ENCODE measurements at places on chromosomes 6 and 20. TPM values are rescaled to one million over a fixed set of nuclear protein-coding genes. Genes with fewer than 3 reads are reported as not detected.

GRCh38 chr6:153302133-153302532 is 171.1 kb upstream of the RGS17 start:
- DNase-seq, result no peak
- no peaks in the 10 kb centered on the region for H3K4me1 ChIP-seq
- H3K36me3 ChIP-seq, result no peaks in the 10 kb centered on the region
- no peaks in the 10 kb centered on the region for H3K27me3 ChIP-seq
- no peak overlapping the region for H3K27ac ChIP-seq

DNA sequence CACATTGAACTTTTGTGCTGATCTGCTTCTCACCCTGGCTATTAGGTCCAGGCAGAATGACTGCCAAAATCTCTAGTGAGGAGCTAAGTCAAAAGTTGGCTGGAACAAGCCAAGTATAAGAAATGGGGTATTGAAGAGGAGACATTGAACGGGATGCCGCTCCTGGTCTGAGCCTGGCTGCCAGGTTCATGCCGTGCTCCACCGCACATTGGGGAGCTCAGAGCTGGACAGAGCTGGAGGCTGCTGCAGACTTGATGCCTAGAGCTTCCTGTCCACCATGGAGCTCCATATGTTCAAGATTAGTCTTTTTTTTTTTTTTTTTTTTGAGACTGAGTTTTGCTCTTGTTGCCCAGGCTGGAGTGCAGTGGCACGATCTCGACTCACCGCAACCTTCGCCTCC is 4.1 kb upstream of the IFT52 start:
- no peaks in the 10 kb centered on the region for H3K36me3 ChIP-seq
- no peak overlapping the region for H3K4me3 ChIP-seq
- no peak for DNase-seq
- no peak overlapping the region for H3K27ac ChIP-seq
- peaks cover 20% of the 10 kb centered on the region for H3K4me1 ChIP-seq
- H3K27me3 ChIP-seq, result no peaks in the 10 kb centered on the region

DNA sequence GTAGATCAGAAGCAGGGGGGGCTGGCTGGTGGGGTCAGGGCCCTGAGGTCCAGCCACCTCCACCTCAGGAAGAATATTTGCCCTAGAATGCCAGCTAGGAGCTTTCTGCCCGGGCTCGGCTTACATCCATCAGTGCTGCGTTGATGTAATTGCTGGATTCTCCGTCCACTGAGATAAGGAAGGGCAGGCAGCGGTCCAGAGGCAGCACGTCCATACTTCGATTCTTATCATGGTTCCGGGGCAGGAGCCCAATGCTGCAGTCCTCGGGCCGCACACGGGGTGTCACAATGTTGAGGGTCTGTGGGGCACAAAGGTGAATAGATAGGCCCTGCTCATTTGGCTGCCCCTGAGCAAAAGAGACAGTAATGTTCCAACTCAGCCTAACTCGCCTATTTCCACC is 483.8 kb upstream of the CHD6 start:
- no peaks in the 10 kb centered on the region for H3K36me3 ChIP-seq
- DNase-seq, result no peak

DNA sequence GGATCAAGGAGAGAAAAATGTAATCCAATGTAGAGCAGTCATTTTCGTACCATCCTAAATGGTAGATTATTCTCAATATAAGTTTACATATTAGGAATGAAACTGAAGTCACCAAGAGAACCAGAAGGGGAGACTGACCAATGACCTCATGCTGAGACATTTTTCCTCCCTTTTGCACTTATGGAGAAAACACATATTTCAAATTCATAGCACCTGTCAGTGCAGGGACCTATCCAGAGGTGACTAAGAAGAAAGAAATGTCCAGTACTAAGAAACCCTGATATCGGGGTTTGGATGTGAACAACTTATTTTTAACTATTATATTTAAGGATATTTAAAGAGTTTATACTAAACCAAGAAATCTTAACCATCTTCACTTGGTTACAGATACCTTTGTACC is 16.6 kb upstream of the LYRM2 start:
- no peak overlapping the region for H3K4me3 ChIP-seq
- DNase-seq, result no peak
- no peaks in the 10 kb centered on the region for H3K27me3 ChIP-seq
- H3K4me1 ChIP-seq, result peaks cover 3% of the 10 kb centered on the region
- H3K36me3 ChIP-seq, result peaks cover 33% of the 10 kb centered on the region
- H3K27ac ChIP-seq, result no peak overlapping the region

GRCh38 chr6:109998159-109998785 is 20.2 kb downstream of the GPR6 start:
- no peak for DNase-seq
- no peaks in the 10 kb centered on the region for H3K36me3 ChIP-seq
- H3K27ac ChIP-seq, result no peak overlapping the region
- no peaks in the 10 kb centered on the region for H3K4me1 ChIP-seq
- H3K27me3 ChIP-seq, result peaks cover 18% of the 10 kb centered on the region
- no peak overlapping the region for H3K4me3 ChIP-seq

GRCh38 chr6:135329851-135330803 is 149.0 kb downstream of the MYB start:
- no peaks in the 10 kb centered on the region for H3K27me3 ChIP-seq
- no peak overlapping the region for H3K4me3 ChIP-seq
- peaks cover 4% of the 10 kb centered on the region for H3K36me3 ChIP-seq
- H3K4me1 ChIP-seq, result no peaks in the 10 kb centered on the region
- H3K27ac ChIP-seq, result no peak overlapping the region
- no peak for DNase-seq

GRCh38 chr20:47785854-47786764 is 828 bp upstream of the SULF2 start:
- H3K27ac ChIP-seq, result peak overlapping the region; percentile 39
- peak; percentile 23 for DNase-seq
- H3K27me3 ChIP-seq, result peaks cover 65% of the 10 kb centered on the region
- H3K4me1 ChIP-seq, result peaks cover 19% of the 10 kb centered on the region

DNA sequence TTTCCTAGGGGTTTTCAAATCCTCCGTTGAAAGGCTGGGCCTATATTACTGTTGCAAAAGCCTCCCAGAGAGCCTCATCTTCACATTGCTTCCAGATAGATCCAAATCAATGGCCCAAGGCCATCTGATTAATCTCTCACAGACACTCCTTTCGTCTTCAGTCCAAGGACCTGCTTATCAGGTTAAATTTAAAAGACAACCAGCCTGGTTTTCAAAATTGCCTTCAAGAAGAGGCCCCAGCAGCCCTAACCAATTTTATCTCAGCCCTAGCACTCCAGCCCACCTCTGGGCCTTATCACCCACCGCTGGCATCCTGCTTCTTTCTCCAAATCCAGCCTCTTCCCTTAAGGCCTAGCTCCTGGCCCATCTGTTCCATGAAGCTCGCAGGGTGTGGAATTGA is 15.5 kb upstream of the CCND3 start:
- no peak overlapping the region for H3K27ac ChIP-seq
- H3K27me3 ChIP-seq, result no peaks in the 10 kb centered on the region
- no peak for DNase-seq
- no peak overlapping the region for H3K4me3 ChIP-seq

DNA sequence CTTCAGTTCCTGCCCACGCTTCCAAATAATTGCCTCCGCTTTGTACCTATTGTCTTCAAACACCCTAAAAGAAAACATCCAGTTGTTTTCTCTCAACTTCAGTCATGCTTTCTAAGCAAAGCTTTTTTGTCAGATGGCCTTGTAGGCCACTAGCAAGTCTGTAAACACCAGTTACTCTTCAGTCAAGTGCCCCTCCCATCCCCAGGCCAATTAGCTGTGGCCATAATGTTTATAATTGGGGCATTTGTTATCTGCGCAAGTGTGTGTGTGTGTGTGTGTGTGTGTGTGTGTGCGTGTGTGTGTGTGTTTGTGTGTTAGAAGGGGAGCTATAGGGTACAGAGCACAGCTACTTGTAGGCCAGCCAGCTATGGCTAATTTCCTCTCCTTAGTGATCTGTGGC is 272.4 kb upstream of the MARCKS start:
- peak overlapping the region; percentile 26 for H3K4me3 ChIP-seq
- peaks cover 12% of the 10 kb centered on the region for H3K27me3 ChIP-seq
- no peak for DNase-seq
- H3K4me1 ChIP-seq, result no peaks in the 10 kb centered on the region

DNA sequence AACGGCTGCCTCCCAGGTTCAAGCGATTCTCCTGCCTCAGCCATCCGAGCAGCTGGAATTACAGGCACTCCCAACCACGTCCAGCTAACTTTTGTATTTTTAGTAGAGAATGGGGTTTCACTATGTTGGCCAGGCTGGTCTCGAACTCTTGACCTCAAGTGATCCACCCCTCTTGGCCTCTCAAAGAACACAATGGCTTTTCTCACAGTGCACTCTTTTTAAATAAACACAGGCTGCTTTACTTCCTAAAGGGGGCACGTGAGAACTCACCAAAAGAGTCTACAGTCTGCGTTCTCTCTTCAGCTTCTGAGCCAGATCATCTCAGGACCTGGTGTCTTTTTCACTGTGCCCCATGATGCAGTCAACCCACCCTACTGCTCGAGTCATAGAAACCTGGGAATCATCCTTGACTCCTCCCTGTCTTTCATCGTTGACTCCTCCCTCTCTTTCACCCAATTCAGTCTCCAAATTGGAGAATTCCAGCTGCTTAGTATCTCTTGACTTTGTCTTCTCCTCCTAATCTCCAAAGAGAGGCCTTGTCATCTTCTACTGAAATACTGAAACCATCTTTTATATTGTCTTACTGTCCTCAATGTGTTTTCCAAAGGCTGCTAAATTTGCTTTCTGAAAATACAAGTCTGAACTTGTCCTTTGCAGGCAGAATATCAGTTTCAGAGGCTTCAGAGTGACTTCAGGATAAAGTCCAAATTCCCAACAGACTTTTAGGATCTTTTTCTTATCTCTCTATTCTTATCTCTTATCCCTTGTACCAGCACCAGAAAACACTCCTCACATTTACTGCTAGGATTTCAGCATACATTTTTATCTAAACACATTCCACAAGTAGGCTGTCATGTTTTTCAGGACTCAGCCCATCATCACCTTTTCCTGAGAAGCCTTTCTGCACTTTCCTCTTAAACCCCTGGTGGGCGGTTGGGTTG is 323.4 kb downstream of the SYNE1 start:
- peaks cover 11% of the 10 kb centered on the region for H3K4me1 ChIP-seq
- H3K36me3 ChIP-seq, result no peaks in the 10 kb centered on the region
- H3K27ac ChIP-seq, result peak overlapping the region; percentile 79
- H3K4me3 ChIP-seq, result no peak overlapping the region
- no peak for DNase-seq
- peaks cover 8% of the 10 kb centered on the region for H3K27me3 ChIP-seq

- no peak for DNase-seq
- no peak overlapping the region for H3K27ac ChIP-seq
- H3K4me1 ChIP-seq, result no peaks in the 10 kb centered on the region
- H3K36me3 ChIP-seq, result no peaks in the 10 kb centered on the region
- peaks cover 29% of the 10 kb centered on the region for H3K27me3 ChIP-seq
Observed at GRCh38 chr6:7806711-7807110, 80.8 kb downstream of the BMP6 start.

DNA sequence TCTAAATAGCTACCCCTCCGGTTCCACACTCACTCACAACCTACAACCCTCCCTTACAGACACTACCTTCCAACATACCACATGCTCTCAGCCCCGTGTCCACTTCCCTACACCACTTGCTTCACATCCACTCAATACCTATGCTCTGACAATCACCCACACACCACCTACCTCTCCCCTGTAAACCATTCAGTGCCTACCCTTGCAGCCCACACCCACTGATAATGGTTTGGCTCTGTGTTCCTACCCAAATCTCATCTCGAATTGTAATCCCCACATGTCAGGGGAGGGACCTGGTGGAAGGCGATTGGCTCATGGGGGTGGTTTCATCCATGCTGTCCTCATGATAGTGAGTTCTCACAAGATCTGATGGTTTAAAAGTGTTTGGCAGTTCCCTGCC is 9.8 kb upstream of the ZNF343 start:
- peaks cover 18% of the 10 kb centered on the region for H3K27me3 ChIP-seq
- no peak overlapping the region for H3K4me3 ChIP-seq
- DNase-seq, result no peak
- no peaks in the 10 kb centered on the region for H3K36me3 ChIP-seq

- no peaks in the 10 kb centered on the region for H3K27me3 ChIP-seq
- peaks cover 21% of the 10 kb centered on the region for H3K4me1 ChIP-seq
- H3K36me3 ChIP-seq, result peaks cover 19% of the 10 kb centered on the region
- H3K4me3 ChIP-seq, result no peak overlapping the region
Observed at GRCh38 chr20:41540918-41541317, 77.3 kb downstream of the CHD6 start.

DNA sequence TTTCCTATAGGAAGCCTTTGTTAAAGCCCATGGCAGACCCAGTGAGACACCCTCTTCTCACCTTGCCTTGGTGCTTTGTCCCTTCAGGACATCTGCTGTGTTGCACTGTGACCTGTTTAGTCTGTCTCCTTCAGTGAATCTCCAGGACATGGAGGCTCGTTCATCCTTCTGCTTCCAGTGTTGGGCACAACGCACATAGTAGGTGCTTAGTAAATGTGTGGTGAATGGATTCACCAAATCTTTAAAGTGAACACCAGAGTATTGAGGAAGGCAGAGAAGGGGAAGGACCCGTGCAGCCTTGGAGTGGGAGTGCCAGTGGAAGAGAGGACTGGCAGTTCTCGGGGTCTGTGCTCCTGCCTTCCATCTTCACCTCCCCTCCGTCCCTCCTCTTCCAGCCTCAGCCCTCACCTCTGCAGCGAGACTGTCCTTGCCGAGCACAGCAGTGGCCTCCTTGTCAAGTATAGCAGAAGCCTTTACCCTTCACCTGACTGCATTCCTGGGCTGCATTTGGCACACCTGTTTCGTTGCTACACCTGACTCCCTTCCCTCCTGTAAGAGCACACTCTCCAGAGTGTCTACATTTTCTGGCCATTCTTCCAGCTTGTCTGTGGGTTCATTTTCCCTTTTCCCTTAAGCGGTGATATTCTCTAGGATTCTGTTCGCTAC is 49.2 kb downstream of the ARID1B start:
- H3K27ac ChIP-seq, result peak overlapping the region; percentile 83
- DNase-seq, result no peak
- no peaks in the 10 kb centered on the region for H3K27me3 ChIP-seq
- peaks cover 14% of the 10 kb centered on the region for H3K36me3 ChIP-seq

GRCh38 chr6:42239333-42239732 is 21.7 kb upstream of the MRPS10 start:
- H3K4me3 ChIP-seq, result no peak overlapping the region
- no peaks in the 10 kb centered on the region for H3K4me1 ChIP-seq
- DNase-seq, result no peak
- no peaks in the 10 kb centered on the region for H3K36me3 ChIP-seq
- no peak overlapping the region for H3K27ac ChIP-seq
- H3K27me3 ChIP-seq, result no peaks in the 10 kb centered on the region

- peak overlapping the region; percentile 39 for H3K27ac ChIP-seq
- peak; percentile 2 for DNase-seq
- no peak overlapping the region for H3K4me3 ChIP-seq
- H3K36me3 ChIP-seq, result no peaks in the 10 kb centered on the region
- peaks cover 19% of the 10 kb centered on the region for H3K27me3 ChIP-seq
Observed at GRCh38 chr6:40845553-40845952, 193.5 kb downstream of the UNC5CL start.

CGA gene
- polyA plus RNA-seq, result not detected

CRISP3 gene
- not detected for polyA plus RNA-seq

THBS2 gene
- polyA plus RNA-seq, result 0.05 TPM

PHF10 gene
- polyA plus RNA-seq, result 12.9 TPM

PTP4A1 gene
- 76.3 TPM for polyA plus RNA-seq

MOCS3 gene
- polyA plus RNA-seq, result 5.0 TPM

GLP1R gene
- not detected for polyA plus RNA-seq

CD2AP gene
- 8.4 TPM for polyA plus RNA-seq

RSPO3 gene
- not detected for polyA plus RNA-seq

RIPPLY2 gene
- polyA plus RNA-seq, result not detected

GPR6 gene
- not detected for polyA plus RNA-seq

C20orf202 gene
- polyA plus RNA-seq, result not detected

Data from naive B cell (primary cell).